ENCODE measurements at places on chromosomes 4 and X.
A peak's percentile ranks its signal among the peaks of the same experiment; 100 is the strongest.

GRCh38 chr4:120130786-120131185 lies 64.1 kb upstream of the MAD2L1 start:
- no peak for DNase-seq

GRCh38 chr4:8290701-8290970 lies 21.1 kb downstream of the HTRA3 start:
- DNase-seq, result no peak

- no peak for DNase-seq
Measured at GRCh38 chr4:182826391-182826790, 90.8 kb downstream of the DCTD start.

- peak; percentile 27 for DNase-seq
Measured at GRCh38 chr4:177455561-177455970, 13.3 kb upstream of the AGA start.

DNA sequence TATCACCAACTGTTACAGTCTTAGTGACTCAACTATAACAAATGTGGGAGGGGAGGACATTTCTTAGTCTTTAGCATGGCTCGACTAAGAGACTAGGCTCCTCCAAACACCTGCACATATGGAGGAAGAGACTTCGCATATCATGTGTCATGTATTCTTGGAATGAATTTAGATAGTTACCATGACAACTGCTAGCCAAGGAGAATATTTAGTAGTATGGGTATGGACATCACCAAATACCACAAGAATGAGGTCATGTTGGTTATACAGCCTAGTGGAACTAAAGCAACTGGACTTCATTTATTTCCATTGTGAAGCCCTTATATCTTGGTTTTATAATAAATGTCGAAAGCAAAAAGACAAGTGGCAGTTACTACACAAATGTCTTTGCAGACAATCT lies 512.3 kb downstream of the CFAP47 start:
- DNase-seq, result no peak

GRCh38 chrX:4809571-4809970 lies 1096.1 kb upstream of the PRKX start:
- no peak for DNase-seq

All from K562 (cell line).